ENCODE measurements at places on chromosomes 1 and 21.

DNA sequence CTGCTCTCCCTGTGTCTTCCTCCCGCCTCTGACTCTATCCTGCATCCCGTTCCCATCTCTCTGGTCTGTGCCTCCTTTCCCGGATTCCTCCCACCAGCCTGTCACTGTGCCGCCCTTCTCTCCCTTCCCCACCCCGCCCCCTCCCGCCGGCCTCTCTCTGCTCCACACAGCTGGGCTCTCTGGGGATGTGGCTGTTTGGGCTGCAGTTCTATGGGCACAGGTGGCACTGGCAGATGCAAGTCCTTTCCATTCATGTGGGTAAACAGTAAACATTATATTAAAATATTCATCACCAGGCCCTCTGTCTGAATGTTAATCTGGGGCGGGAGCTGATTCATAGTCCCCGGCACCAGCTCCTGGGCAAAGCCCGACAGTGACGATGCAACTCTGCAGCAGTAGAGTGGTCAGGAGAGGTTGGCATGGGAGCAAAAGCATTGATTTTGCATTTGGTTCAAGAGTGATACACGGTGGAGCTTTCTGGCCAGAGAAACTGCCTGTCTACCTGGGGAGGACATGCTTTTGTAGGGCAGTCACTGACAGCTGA lies 249.3 kb downstream of the TNR start:
- DNase-seq, result peak; percentile 17

DNA sequence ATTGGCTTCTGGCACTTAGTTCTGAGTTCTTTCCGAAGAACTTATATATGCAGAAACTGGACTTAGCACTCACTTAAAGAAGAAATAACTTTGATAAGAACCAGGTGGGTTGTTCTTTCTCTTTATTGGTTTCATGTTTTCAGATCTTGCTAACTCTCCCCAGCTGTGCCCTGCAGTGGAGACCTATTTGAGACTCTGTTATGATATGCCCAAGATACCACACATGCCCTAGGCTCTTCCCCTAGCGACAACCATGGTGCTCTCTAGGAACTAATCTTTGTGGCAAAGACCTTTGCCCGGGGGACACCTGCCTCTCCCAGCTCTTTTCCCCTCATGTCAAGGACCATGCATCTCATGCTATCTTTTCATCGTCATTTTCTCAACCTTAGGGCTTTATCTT lies 128.8 kb downstream of the PBX1 start:
- DNase-seq, result no peak

GRCh38 chr1:49339043-49339442 lies 562.4 kb upstream of the BEND5 start:
- no peak for DNase-seq

GRCh38 chr1:211833174-211833820 lies 2.7 kb upstream of the LPGAT1 start:
- no peak for DNase-seq

- peak; percentile 15 for DNase-seq
These were observed 146.3 kb upstream of the DNAH14 start for GRCh38 chr1:224783006-224783651.

DNA sequence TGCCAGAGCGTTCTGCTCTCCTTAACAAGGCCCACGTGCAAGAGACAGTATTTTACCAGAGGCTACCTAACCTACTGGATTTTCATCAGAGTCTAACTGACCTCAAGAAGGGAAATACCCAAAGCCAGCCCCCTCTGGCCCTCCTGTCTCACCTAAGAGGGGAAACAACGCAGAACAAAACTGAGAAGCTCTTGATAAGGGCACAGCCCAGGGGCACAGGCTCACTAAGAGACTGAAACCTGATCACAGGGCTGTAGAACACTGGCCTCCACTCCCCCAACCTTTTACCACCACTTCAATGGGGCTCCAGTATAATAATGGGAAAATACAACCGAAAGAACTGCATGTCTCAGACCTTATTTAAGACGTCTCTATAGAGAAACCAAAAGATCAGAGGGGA lies 449.5 kb upstream of the CAMK1G start:
- DNase-seq, result no peak

DNA sequence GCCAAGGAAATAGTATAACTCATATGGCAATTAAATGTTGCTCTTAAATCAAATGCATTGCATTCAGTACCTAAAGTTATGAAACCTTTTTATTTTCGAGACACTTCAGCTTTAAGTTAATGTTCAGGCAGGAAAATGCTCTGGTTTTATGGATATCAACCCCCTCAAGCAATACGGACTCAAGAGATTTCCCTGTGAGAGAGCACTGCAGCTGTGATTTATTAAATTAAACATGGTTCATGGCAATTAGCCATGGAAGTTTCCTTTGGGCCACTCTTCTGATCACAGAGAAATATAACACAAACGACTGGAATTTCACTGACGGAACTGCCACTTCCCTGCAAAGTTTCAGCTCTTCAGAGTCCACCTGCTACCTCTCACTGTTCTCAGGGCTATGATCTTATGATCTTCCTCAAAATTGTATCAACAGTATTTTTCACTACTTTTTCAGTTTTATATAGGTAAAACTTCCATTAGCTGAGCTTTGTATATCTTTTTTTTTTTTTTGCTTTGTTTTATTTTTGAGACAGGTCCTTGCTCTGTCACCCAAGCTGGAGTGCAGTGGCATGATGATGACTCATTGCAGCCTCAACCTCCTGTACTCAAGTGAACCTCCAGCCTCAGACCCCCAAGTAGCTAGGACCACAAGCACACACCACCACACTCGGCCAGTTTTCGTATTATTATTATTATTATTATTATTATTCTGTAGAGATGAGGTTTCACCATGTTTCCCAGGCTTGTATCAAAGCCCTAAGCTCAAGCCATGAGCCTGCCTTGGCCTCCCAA lies 923.1 kb upstream of the TMPRSS15 start:
- no peak for DNase-seq

DNA sequence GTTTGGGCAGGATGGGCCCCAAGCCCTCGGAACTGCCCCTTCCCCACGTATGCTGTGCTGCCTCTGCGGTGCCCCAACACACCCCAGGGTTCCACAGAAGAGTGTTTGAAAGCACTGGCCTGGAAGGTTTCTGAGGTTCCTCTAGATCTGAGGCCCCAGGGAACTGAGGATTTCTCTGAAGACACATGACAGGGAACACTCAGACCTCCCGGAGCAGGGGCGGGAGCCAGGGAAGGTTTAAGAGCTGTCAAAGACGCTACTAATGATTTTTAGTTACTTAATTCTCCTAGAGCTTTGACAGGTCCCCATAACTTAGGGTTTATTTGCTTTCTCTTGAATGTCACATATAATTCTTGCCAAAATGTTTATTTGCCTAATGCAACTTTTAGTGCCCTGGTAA lies 212.3 kb upstream of the GRIK3 start:
- DNase-seq, result no peak

DNA sequence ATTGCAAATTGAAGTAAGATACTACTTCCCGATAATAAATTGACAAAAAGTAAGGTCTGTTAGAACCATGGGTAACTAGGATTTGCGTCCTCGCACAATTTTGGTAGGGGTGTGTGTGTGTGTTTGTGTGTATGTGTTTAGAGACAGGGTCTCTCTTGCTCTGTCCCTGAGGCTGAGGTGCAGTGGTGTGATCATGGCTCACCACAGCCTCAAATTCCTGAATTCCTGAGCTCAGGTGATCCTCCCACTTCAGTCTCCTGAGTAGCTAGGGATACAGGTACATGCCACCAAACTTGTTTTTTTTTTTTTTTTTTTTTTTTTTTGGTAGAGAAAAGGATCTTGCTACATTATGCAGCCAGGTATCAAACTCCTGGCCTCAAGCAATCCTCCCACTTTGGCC lies 209.2 kb upstream of the ESRRG start:
- DNase-seq, result no peak

- DNase-seq, result no peak
These were observed 22.1 kb downstream of the CLIC4 start for GRCh38 chr1:24767351-24767750.

DNA sequence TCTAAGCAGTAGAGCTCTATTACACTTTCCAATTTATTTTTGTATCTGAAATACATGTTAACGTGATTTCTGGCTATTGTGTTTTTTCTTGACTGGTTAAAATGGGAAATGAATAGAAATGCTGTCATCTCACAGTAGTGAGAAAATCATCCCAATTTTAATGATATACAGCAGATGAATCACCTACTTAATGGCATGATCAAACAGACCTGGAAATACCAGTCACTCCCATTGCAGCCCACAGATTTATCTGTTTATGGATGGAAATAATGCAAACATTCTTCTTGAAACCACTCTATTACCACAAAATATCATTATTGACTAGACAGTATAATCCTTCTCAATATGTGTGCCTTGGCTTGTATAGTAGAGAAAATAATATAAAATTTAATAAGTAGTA lies 497.8 kb upstream of the ADAMTS5 start:
- no peak for DNase-seq

DNA sequence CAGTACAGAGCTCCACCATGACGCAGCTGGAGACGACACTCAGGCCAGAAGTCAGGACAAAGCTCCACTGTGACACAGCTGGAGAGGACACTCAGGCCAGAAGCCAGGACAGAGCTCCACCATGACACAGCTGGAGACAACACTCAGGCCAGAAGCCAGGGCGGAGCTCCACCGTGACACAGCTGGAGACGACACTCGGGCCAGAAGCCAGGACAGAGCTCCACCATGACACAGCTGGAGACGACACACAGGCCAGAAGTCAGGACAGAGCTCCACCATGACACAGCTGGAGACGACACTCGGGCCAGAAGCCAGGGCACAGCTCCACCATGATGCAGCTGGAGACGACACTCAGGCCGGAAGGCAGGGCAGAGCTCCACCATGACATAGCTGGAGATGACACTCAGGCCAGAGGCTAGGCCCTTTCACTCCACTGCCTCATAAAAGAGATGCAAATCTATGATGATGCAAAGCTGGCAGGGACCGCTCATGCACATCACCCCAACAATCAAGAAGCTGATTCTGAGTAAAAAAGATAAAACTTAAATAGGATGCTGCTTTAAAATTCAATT lies 13.6 kb upstream of the OR2B11 start:
- DNase-seq, result no peak

DNA sequence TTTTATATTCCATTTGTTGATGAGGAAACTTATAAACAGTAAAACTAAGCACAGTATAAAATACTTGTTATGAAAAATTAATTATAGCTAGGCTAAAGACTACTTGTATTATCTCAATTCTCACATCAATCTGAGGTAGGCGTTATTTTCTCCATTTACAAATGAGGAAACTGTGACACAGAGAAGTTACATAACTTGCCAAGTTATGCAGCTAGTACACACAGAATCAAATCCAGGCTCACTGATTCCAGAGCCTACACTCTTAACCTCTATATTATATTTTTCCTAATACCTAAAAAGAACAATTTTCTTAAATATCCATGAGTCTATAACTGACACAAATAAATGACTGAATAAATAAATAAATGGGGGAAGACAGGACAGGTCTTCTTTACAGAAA lies 11.2 kb upstream of the VPS45 start:
- no peak for DNase-seq

DNA sequence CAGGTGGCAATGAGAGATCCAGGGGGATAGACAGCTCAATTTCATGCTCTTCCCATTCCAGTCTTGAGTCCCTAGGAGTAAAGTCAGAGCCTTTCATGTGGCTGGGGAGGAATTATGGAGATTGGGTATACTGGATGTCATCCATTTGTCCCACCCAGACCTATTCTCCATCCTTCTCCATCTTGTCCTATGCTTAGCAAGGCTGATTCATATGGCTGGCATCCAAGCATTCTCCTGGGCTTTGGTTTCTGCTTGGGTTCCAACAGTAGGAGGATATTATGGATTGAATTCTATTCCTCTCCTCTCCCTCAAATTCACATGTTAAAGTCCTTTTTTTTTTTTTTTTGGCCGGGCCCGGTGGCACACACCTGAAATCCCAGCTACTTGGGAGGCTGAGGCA lies 3.8 kb upstream of the CDC20 start:
- DNase-seq, result no peak

GRCh38 chr1:24323281-24323680 lies 4.1 kb downstream of the GRHL3 start:
- no peak for DNase-seq

DNA sequence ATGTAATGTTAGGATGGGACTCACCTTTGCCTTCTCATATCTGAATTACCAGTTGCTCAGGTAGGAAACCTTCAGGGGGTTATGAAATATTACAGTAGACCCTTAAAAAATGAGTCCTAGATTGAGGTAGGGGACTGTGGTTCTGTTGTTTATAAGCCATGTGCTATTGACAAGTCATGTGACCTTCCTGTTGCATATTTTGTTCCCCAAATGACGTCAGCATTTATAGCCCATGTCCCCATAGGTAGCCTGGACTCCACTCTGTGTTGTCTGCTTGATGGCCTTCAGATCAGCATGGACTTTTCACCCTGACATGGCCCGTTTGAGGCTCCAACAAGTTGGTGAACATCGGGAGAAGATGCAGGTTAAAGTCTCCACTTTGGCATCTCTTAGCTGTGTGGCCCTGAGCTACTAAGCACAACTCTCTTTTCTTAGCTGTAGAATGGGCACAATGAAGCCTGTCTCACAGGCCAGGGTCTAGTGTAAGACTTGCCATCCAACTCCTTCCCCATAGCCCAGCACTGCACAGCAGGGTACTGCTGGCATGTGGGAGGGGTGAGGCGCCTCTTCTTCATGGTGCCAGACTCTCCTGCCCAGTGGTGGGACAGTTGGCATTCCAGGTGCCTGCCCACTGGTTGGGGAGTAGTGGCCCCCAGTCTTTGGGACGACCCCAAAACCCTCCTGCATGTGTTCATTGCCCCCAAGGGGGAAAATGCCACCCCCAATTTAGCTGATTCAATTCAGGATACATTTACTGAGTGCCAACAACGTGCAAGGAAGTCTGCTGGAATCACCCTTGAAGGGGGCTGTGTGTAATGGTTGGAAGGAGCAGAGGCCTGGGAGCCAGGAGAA lies 36.1 kb upstream of the TTC22 start:
- no peak for DNase-seq

DNA sequence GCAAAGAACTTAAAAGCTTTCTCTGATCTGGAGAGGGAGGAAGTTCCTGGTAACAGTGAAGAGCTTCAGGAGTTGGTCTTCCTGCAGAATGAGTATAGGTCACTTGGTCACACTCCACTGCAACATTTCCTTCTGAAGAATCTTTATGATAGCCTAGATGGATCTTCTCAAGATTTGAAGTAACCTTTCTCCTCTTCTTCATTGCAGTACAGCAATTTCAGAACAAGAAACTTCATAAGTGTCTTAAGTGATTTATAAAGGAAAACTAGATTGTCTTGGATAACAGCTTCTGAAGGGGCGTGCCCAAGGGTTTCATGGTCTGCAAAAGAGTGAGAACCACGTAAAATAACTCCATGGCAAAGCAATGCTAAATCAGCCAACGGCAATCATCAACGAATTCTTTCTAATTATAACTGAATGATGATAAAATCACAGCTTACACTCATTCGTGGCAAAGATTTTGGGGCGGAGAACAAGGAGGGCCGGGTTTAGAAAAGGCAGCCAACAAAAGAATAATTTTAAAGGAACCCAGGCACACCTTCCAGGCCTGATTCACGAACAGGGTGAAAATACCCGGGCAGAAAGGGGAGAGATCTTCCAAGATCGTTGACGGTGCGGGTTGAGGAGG lies 53.9 kb upstream of the ASPM start:
- DNase-seq, result no peak

GRCh38 chr1:178060789-178061556 lies 32.9 kb upstream of the RASAL2 start:
- DNase-seq, result no peak
